Hepatocyte (in vitro differentiated cells): ENCODE measurements at places on chromosomes 1 and 21. TPM values are rescaled to one million over a fixed set of nuclear protein-coding genes. Genes with fewer than 3 reads are reported as not detected.

- no peak for DNase-seq
Observed at GRCh38 chr21:28207436-28208173, 785.1 kb downstream of the LTN1 start.

ANGPTL7 gene
- 37.2 and 50.5 TPM in 2 replicates for polyA plus RNA-seq

GRCh38 chr1:241775021-241775420 is 73.0 kb upstream of the EXO1 start:
- DNase-seq: no peak

DNA sequence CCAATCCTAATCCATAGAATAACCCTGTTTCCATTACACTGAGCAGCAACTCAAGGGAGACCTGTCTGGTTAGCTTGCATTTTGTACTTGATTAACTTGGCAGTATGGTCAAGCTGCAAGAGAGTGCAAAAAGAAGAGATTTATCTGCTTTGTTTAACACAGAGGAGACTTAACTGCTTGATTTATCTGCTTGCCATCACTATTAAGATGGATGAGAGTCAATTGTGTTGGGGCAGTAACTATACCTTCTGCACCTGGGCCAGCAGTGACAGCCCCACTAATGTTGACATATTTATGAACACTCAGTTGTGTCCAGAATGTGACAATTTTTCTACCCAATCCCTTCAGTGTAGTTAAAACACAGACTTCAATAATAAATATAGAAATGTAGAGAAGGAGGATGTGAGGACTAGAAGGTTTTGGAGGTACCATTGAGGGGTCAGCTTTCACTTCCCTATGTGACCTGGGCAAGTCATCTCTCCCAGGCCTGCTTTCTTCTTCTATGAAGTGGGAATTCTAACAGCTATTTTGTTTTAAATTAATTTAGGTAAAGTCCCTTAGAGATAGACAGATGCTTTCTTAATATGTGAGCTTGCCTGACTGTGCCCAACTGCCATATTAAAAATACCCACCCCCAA is 159.1 kb upstream of the KCNK2 start:
- no peak for DNase-seq

ADGRL4 gene
- polyA plus RNA-seq: 0.44 and 2.4 TPM in 2 replicates

DNA sequence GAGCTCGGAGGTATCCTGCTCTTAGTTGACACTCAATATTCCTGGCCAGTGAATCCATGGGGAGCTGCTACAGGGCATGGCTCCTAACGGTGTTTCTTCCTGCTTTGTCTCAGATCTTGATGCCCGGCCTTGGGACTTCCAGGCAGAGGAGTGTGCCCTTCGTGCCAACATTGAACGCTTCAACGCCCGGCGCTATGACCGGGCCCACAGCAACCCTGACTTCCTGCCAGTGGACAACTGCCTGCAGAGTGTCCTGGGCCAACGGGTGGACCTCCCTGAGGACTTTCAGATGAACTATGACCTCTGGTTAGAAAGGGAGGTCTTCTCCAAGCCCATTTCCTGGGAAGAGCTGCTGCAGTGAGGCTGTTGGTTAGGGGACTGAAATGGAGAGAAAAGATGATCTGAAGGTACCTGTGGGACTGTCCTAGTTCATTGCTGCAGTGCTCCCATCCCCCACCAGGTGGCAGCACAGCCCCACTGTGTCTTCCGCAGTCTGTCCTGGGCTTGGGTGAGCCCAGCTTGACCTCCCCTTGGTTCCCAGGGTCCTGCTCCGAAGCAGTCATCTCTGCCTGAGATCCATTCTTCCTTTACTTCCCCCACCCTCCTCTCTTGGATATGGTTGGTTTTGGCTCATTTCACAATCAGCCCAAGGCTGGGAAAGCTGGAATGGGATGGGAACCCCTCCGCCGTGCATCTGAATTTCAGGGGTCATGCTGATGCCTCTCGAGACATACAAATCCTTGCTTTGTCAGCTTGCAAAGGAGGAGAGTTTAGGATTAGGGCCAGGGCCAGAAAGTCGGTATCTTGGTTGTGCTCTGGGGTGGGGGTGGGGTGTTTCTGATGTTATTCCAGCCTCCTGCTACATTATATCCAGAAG is 16.7 kb downstream of the ALX3 start:
- DNase-seq: peak; percentile 67
